ENCODE measurements at places on chromosomes 1 and 21.

GRCh38 chr1:58325866-58326265 is 220.7 kb downstream of the OMA1 start:
- no peak for DNase-seq

DNA sequence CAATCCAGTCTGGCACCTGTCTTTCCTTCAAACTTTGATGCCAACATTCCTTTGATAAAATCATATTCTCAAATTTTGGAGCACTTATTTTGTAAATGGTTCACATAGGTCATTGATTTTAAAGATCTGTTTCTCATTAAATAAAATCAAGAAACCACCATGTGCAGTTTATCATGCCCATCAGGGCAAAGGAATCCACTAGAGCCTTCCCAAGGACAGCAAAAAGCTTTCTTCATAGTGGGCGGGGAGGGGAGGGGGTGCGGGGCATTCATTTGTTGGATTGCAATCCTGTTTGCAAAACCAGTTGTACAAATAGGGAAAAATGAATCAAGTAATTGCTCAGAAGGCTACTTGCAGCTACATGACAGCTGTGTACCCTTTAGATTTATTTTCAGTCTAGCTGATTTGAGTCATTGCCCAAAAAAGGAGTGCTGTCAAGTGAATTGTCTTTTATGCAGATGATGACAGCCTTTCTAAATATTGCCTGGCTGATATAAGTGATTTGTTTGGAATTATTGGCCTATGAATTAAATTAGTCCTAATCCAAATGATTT is 23.0 kb downstream of the LRRC8B start:
- DNase-seq = no peak

DNA sequence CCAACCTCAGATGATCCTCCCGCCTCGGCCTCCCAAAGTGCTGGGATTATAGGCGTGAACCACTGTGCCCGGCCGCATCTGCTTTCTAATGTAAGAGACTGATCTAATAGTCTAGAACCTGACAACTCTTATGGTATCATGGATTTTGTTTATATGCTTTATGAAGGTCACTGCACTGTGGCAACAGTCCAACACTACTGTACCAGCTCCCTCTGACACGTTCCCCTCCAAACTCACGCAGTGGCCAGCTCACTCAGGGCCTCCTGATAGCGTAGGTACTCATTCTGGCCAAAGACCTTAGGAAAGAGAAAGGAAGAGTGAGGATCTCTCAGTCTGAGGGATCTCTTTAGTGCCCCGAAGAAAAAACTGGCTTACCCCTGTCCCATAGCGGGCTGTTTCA is 6.0 kb upstream of the CFAP141 start:
- no peak for DNase-seq

GRCh38 chr1:230507666-230508402 is 81.7 kb upstream of the PGBD5 start:
- no peak for DNase-seq

DNA sequence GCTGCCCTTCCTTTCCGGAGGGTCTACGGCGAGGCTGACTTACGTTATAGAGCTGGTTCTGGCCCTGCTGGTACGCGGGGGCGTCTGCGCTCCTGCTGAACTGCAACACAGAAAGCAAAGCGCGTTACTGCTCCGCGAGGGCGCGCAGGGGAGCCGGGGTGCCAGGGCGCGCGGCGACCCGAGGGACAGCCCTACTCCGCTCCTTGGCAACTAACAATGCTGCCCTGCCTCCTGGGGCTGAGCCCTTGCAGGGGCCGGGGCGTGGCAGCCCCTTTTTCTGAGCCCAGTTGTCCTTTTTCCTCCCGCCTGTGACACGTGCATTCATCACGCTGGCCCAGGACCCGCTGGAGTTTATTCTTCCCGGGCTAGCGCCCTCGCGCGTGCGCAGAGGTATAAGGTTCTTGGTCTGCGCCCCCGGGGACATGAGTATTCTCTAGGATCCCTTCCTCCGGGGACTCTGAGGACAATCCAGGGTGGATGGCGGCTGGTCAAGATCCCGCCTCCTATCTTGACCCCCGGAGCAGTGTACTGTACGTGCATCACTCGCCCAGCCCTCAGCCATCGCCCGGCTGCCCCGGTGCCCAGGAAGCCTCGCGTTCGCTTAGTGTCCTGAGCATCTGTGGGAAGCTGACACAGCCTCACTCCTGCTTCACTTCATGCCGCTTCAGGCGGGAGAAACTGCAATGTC is 78.9 kb downstream of the CD247 start:
- no peak for DNase-seq

GRCh38 chr1:60759291-60759690 is 323.1 kb upstream of the NFIA start:
- DNase-seq = no peak

- no peak for DNase-seq
Observed at GRCh38 chr1:186443638-186444037, 17.3 kb downstream of the PDC start.

GRCh38 chr1:159554696-159555095 is 18.9 kb upstream of the OR10J5 start:
- DNase-seq = no peak

DNA sequence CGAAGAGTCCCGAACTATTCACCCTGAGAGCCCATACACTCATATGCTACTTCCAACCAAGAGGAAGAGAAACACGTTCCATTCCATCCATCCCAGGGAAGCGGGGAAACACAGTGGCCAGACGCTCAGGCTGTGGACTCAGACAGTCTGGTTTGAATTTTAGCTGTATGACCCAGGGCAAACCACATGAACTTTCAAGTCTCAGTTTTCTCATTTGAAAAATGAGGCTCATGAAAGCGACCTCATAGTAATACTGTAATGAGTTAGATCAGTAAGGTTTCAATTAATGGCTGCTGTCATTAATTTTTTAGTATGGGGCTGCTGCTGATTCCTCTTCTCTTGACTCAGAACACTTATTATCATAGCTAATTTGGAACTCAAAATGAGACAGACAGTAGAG is 1.5 kb downstream of the FCRL4 start:
- DNase-seq = no peak

DNA sequence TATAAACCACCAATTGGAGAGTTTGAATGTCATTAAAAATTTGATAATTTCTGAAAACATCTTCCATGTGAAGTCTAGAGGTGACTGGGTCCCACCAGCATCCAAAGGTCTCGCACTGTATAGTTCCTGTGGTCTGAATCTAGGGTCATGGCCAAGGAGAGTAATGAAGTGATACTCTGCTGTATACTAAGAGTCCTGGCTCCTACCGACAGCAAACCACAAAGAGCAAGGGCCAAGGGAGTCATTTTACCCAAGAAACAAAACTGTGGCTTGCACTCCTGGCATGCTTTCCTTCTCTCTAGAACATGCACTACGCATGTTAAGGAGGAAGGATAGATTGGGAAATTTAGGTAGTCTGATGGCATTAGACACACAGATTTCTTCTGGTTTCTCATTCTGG is 115.6 kb downstream of the BRINP2 start:
- no peak for DNase-seq

DNA sequence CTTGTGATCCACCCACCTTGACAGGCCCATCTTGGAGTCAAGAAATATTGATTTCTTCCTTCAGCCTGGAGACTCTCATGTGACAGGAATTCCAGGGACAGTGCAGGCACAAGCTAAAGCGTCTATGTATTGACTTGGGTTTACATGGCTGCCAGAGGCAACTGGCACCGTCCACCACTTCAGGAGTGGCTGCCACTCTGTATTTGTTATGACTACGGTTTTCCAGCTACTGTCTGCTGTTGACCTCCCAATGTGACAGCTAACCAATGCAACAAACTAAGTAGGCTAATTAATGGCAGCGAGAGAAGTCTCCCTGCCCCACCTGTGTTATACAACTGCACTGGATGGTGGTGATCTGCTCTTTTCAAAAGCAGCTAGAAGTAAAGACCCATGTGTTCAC is 56.9 kb downstream of the CD58 start:
- DNase-seq = no peak

DNA sequence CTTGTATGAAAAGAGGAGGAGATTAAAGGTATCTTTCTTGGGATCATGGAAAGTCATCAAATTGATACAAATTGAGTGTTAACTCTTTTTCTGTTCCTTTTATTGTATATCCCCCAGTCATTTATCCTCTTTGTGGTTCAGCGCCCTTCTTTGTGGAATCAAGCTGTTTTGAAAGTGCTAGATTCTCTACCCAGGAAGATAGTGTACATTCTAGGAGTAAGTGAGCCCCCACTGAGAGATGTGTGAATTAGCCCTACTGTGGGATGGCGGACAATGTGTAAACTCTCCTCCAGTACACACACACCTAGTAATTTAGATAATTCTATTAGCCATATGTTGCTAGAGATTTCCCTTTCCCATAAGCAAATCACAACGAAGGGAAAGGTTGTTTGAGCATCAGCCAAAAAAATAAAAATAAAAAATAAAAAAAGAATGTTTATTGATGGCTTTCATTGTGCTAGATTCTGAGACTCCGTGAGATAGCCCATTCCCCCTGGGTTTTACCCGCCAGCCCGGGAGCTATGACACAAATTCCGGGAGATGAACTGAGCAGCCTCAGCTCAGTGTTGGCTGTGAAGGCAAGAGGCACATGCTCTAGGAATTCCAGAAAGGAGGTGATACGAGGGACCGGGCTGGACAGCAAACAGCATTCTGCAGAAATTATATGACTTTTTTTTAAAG is 378.4 kb upstream of the RUNX1 start:
- DNase-seq = no peak

- DNase-seq = no peak
Observed at GRCh38 chr1:107436552-107437241, 295.9 kb downstream of the NTNG1 start.

GRCh38 chr21:34781526-34781925 is 112.7 kb downstream of the CLIC6 start:
- no peak for DNase-seq

DNA sequence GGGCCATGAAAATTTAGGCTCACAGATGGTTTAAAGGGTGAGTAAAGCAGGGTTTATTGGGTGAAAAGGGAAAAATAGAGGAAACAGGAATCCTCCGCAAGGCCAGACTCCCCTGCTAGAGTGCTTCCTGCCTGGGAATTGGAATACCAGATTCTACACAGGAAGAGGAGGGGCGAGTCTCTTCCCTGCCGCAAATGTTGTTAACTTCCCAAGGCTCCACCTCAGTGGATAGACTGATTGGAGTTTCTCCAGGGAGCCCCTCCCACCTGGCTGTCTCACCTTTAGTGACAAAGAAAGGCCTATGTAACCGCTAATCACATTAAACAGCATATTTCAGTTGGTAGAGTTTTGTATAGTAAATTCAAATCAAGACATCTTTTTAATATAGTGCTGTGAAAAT is 1450.1 kb downstream of the KCNT2 start:
- DNase-seq = no peak

GRCh38 chr1:100400404-100400803 is 48.1 kb downstream of the CDC14A start:
- DNase-seq = peak; percentile 39

DNA sequence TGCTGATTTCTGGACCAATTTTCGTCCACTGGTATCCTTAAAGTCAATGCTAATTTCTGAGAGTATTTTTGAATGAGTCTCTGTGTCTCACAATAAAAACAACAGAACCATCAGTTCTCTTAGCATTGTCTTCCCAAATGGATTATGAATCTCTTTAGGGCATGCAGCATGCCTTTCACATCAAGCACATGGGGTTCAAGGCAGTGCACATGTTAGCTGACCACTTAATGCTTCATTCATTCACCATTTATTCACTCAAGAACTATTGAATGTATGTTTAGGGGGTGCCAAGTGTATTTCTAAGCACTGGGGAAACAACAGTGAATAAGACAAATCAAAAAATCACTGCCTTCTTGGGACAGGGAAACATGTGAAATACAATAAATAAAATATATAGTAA is 126.7 kb upstream of the SLC44A3 start:
- no peak for DNase-seq

DNA sequence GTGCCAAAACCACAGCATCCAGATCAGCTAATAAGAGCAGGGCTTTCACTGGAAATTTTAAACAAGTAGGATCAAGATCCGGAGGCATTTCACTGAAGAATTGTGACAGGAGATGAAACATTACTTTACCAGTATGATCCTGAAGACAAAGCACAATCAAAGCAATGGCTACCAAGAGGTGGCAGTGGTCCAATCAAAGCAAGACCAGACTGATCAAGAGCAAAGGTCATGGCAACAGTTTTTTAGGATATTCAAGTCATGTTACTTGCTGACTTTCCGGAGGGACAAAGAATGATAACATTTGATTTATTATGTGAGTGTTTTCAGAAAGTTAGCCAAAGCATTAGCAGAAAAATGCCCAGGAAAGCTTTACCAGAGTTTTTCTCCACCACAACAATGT is 8.2 kb downstream of the ZSWIM5 start:
- DNase-seq = no peak

GRCh38 chr21:44762221-44763049 is 39.2 kb downstream of the UBE2G2 start:
- DNase-seq = no peak

DNA sequence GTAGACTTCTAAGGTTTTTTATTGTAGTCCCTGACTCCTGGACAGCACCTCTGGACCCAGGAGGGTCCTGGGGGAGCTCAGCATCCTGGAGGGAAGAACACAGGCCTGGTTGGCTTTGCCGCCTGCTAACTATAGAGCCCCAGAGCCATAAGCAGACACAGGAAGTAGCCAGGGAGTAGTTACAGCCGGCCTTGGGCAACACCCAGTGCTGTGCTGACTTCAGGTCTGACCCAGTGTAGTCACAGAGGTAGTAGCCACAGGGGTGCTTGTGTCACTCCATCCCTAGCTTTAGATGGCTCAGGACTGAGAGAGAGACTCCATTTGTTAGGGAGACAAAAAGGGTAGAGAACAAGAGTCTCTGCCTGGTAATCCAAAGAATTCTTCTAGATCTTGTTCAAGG is 21.9 kb downstream of the MCOLN2 start:
- DNase-seq = no peak

GRCh38 chr1:12174924-12175810 is 8.4 kb downstream of the TNFRSF1B start:
- no peak for DNase-seq

GRCh38 chr1:36436821-36437220 is 13.4 kb downstream of the OSCP1 start:
- no peak for DNase-seq

GRCh38 chr1:185464777-185465176 is 147.7 kb upstream of the IVNS1ABP start:
- DNase-seq = no peak

DNA sequence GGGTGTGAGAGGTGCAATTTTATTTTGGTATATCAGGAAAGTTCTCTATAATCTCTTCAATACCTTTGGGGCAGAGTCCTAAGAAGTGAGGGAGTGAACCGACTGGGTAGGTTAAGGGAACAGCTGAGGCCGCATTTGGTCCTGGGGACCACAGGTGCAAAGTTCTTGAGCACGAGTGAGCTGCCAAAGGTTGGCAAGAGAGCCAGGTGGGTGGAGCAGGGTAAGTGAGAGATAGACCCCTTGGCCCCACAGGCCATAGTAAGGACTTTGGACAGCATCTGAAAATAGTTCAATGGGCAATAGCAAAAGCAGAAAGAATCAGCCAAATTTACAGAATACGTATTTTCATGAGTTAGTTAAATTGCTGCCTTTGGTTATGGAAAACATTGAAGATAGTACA is 11.0 kb upstream of the NID1 start:
- DNase-seq = no peak

- DNase-seq = no peak
Observed at GRCh38 chr1:51574796-51575195, 42.1 kb upstream of the OSBPL9 start.

DNA sequence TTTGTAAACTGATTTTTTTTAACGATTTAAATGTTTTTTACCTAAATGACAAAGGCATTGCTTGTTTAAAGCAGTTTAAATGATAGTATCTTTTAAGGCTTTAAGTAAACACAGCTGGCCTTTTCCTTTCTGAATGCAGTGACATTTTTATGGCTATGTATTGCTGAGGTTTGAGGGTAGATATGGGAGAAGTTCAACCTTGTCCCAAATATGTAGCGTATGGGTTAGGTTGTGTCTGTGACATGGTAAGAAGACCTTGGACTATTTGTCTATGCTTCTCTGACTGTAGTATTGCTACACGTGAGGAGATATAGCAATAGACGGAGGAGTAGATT is 32.5 kb downstream of the PKNOX1 start:
- DNase-seq = no peak

All from stimulated activated CD4-positive, alpha-beta T cell treated with anti-CD3 and anti-CD28 coated beads, Interleukin-15, amount 100 ng/mL, for 1 hour (primary cell).